Central memory CD8-positive, alpha-beta T cell (primary cell): ENCODE measurements at places on chromosomes 6 and 20.

DNA sequence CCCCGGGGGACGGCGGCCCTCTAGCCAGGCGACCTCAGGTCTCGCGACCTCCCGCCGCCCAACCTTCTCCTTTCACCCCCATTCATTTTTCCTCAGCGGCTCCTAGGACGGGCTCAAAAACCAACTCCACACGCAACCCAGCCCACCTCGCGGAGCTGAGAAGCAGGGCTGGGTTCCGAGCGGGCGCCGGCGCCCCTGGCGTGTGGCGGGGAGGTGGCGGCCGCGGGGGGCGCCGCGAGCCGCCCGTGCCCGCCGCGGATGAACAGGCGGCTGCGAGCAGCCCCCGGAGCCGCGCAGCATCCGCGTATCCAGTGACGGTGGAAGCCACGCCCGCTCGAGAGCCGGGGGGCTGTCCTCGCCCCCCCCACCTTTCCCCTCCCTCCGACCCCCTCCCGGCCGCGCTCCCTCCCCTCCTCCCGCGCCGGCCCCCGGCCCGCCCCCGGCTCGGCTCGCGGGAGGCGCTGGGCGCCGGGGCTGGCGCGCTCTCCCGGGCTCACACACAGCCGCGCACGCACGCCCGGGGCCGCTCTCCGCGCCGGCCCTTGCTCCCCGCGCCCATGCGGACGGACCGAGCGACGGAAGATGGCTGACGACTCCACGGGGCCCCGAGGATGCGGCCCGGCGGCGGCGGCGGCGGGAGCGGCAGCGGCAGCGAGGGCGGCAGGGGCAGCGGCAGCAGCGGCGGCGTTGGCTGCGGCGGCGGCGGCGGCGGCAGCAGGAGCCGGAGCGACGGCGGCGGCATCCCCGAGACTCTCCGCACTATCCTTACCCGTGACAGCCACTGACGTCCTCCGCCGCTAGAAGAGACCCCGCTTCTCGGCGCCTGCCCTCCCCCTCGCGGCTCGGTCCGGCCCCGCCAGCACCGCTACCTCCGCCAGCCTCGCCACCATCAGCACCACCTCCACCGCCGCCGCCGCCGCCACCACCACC lies at the start of gene SOBP:
TSS of gene SOBP (plus strand) at position 482 of the 930 bp plus-strand sequence. CDS start 500 bp downstream, outside the sequence.
- DNase-seq, result no peak

- DNase-seq, result no peak
These were observed 31.3 kb downstream of the PNPLA1 start for GRCh38 chr6:36301085-36301658.

DNA sequence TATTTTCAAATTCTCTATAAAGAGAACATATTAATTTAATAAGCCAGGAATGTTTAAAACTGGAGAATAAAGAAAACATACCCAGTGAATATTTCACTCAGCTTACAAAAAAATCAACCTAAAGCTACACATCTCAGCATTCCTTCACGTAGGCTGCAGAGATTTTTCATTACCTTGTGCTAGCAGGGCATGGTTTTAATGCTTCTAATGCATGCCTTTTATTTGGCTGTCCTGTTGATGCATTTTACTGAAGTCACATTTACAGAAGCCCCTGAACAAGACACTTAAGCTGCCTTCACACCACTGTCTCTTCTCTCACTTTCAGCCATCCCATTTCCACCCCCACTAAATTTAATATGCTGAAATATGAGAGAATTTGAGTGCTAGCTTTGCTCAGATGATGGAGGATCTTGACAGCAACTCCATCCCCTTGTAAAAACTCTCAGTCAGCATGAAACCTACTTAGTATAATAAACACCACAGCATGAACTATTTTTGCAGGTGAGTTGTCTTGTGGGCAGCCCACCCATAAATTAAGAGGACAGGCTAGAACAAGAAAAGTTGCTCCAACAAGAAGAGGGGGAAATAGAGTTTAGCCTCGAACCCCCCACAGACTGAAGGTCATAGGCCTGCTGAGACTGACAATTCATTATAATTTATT lies 159.4 kb downstream of the SIM1 start:
- DNase-seq, result no peak

- DNase-seq, result no peak
These were observed 106.2 kb upstream of the BACH2 start for GRCh38 chr6:90402831-90403192.

DNA sequence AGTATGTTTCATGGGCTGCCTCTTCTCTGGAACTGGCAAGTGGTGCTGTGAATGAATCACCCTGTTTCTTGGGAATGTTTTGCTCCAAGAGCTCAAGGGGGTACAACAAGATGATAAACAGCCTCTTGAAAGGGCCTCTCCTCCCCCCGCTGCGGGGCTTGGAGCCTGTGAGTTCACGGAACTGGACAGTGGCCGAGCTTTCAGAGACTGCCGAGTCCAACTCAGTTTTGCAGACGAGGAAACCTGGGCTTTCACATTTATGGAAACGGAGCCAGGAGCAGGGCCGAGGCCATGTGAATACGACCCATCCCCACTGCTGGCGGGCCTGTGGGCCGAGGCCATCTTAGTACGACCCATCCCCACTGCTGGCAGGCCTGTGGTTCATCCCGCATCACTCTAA lies 18.2 kb upstream of the SRC start:
- DNase-seq, result no peak

DNA sequence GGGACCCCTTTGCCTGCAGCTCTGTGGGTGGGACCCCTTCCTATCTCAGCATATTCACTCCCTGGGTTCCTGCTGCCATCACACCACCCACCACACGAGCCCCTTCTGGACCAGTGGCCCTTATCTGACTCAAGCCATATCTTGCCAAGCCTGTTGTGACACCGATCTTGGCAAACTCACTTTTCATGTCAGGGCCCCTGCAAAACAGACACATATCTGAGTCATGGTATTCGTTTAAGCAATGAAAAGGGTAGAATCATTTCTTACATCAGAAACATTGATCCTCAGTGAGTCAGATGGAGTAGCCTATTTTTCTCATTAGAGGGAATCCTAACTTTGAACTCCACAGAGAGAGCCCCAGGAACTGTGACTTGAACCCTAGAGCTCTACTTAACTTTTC lies 10.6 kb downstream of the RAET1E start:
- DNase-seq, result no peak

- DNase-seq, result no peak
These were observed 81.6 kb upstream of the PREP start for GRCh38 chr6:105484238-105485161.

DNA sequence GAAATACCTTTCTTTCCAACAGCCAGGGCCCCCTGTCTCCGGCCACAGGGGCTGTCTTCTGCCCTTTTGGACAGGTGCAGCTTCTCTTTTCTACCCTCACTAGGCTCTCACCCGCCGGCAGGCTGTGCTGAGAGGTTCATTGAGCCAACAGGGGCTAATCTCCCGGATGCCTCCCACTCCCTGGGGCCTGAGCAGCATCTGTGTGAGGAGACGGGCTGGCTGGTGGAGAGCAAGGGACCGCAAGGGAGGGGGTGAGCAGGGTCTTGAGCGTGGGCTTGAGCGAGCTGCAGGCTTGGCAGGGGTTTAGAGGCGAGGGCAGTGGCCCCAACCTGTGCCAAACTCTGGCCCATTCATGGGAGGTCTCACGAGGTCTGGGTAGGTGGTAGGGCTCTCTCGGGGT lies 56.5 kb upstream of the CST7 start:
- DNase-seq, result no peak

- DNase-seq, result no peak
These were observed 10.2 kb upstream of the PRND start for GRCh38 chr20:4711511-4711910.

GRCh38 chr6:17281497-17282481 lies 628 bp downstream of the RBM24 start:
- DNase-seq, result no peak

GRCh38 chr6:34323300-34323699 lies 69.2 kb downstream of the NUDT3 start:
- DNase-seq, result no peak

GRCh38 chr6:140040396-140040795 lies 665.9 kb upstream of the CITED2 start:
- no peak for DNase-seq

GRCh38 chr6:148625609-148626008 lies 121.2 kb upstream of the UST start:
- DNase-seq, result no peak

GRCh38 chr20:43682446-43682845 lies 15.5 kb downstream of the MYBL2 start:
- no peak for DNase-seq

DNA sequence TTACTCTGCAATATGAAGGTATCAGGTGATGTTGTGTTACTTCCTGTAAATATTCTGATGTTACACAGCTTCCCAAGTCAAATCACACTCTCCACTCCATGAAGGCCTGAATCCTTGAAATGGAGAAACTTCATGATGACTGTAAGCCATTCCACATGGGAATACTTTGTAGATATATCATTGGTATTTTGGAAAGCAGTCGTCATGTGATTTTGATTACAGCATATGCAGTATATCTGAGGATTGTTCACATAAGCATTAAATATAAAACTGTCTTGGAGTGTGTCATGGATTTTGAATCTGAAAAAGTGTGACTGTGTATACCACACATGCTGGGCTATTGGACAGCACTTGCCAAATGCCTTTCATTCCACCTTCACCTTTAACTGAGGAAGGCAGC lies 118.3 kb upstream of the EXOC2 start:
- no peak for DNase-seq

GRCh38 chr6:44100088-44100550 lies 27.1 kb downstream of the MRPL14 start:
- no peak for DNase-seq

DNA sequence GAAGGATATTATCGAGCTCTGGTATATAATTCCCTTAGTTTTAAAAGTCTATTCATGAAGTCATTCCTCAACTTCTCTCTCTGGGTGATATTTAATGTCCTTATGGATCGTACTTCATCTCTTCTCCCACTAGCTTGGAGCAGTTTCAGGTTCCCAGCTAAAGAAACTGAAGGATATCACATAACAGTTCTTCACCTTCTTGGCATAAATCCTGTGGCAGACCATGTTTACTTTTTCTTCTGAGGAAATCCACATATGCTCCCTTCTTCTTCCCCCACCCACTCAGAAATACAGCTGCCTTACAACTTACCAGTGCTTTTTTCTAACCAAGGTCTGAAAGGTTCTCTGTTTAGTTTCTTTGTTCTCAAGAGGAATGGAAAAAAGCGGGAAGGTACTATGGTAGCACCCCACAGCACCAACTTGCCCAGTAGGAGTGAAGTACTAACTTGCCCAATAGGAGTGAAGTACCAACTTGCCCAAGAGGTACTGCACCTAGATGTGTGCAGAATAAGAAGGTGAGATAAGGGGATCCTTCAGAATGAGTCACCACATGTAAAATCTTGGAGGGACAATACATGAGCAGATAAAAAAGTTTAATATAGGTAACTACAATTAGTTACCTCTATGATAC lies 53.1 kb downstream of the TSPYL4 start:
- DNase-seq, result no peak

- DNase-seq, result no peak
These were observed 111.3 kb downstream of the TNFAIP3 start for GRCh38 chr6:137978252-137978896.

DNA sequence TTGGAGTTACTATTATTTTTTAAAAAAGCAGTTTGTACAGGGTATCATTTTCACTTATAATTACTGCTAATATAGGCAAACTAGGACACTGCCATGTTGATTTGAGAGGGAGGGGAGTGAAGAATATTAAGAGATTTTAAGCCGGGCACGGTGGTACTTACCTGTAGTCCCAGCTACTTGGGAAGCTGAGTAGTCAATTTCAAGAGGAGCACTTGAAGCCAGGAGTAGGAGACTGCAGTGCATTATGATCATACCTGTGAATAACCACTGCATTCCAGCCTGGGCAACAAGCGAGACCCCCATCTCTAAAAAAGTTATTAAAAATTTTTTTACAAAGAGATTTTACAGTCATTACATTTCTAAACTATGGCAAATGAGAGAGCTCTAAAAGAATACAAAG lies 35.7 kb downstream of the ADAT2 start:
- DNase-seq, result no peak

- no peak for DNase-seq
These were observed 59.3 kb upstream of the APCDD1L start for GRCh38 chr20:58574469-58574868.

GRCh38 chr6:44608175-44608574 lies 220.7 kb downstream of the CDC5L start:
- DNase-seq, result no peak

- DNase-seq, result no peak
These were observed 740 bp downstream of the NELFCD start for GRCh38 chr20:58981628-58982364.

- no peak for DNase-seq
These were observed 434.6 kb downstream of the LMBRD1 start for GRCh38 chr6:69362209-69362608.

GRCh38 chr20:10313215-10313614 lies 94.6 kb downstream of the SNAP25 start:
- DNase-seq, result no peak

GRCh38 chr6:11542863-11543262 lies 5.3 kb downstream of the TMEM170B start:
- DNase-seq, result no peak

DNA sequence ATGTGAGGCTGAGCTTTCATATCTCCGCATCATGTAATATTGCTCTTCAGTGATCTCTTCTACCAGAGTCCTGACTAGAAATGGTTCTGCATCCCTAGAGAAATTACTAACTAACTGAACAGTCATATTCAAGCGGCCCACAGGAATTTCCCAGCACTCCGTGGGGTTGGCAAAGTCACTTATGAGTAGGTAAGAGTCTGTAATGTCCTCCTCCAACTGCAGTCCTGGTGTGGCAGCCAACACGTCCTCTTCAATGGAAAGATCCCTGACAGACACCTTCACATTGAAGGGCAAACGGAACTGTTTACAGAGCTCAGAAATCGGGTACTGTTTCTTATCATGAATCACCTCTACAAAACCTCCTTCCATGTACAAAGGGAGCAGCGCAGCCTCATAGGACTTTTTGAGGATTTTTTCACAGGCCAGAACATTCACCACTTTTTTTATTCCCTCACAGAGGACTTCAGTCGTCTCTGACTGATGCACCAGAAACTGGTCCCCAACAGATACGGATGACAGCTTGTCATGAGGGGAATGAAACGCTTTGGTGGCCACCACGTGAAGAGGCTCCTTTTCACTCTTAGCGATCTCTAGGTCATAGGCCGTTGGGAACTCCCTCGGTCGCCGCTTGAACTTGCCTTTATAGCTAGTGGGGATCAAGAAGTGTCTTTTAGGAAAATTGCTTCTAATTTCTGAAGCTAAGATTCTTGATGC lies 87.7 kb downstream of the THEMIS start:
- no peak for DNase-seq

GRCh38 chr20:62929051-62929538 lies 2.8 kb upstream of the DIDO1 start:
- DNase-seq, result no peak

DNA sequence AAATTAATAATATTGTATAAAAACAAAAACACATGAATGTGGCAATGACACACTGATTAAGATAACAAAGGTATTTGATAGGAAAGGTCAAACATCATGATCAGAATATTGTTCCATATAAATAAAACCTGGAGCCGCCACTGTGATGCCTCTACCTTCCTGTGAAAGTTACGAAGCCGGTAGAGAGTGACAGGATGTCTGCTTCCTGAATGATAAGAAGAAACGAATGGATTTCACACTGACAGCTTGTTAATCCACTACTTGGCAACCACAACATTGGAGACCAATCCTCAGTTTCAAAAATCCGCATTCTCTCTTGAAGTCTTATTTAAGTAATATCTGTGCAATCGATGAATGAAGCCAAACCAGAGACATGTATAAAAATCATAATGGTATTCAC lies 315.1 kb downstream of the HDGFL1 start:
- DNase-seq, result no peak
